ENCODE measurements at places on chromosomes 2 and 18. TPM values are rescaled to one million over a fixed set of nuclear protein-coding genes. Genes with fewer than 3 reads are reported as not detected.

TRIM54 gene
- total RNA-seq, result not detected

ASXL3 gene
- total RNA-seq, result 8.2 TPM

RAD51AP2 gene
- total RNA-seq, result 0.10 TPM

MROH2A gene
- not detected for total RNA-seq

SERPINB12 gene
- not detected for total RNA-seq

GLS gene
- total RNA-seq, result 189 TPM

CNDP1 gene
- total RNA-seq, result 0.31 TPM

MGAT4A gene
- 1.2 TPM for total RNA-seq

PLEKHA3 gene
- total RNA-seq, result 41.0 TPM

CRYGC gene
- total RNA-seq, result not detected

FSIP2 gene
- total RNA-seq, result 0.86 TPM

CKAP2L gene
- 2.1 TPM for total RNA-seq

CYP20A1 gene
- 14.4 TPM for total RNA-seq

RUFY4 gene
- total RNA-seq, result not detected

ABCB11 gene
- total RNA-seq, result 0.02 TPM

ASB18 gene
- total RNA-seq, result not detected

GCG gene
- not detected for total RNA-seq

SAP130 gene
- total RNA-seq, result 24.6 TPM

MFSD6 gene
- 2.6 TPM for total RNA-seq

ASAP2 gene
- total RNA-seq, result 47.2 TPM

METTL4 gene
- total RNA-seq, result 10.5 TPM

PSMA8 gene
- total RNA-seq, result not detected

ERFE gene
- total RNA-seq, result 1.4 TPM

CHRND gene
- total RNA-seq, result not detected

ASPRV1 gene
- total RNA-seq, result 0.26 TPM

TWIST2 gene
- total RNA-seq, result 2.5 TPM

PLCD4 gene
- 0.89 TPM for total RNA-seq

ATP8B1 gene
- total RNA-seq, result 6.9 TPM

Data from astrocyte (in vitro differentiated cells and primary cell).